ENCODE measurements at places on chromosomes 1 and 21. TPM values are rescaled to one million over a fixed set of nuclear protein-coding genes. Genes with fewer than 3 reads are reported as not detected.

DNA sequence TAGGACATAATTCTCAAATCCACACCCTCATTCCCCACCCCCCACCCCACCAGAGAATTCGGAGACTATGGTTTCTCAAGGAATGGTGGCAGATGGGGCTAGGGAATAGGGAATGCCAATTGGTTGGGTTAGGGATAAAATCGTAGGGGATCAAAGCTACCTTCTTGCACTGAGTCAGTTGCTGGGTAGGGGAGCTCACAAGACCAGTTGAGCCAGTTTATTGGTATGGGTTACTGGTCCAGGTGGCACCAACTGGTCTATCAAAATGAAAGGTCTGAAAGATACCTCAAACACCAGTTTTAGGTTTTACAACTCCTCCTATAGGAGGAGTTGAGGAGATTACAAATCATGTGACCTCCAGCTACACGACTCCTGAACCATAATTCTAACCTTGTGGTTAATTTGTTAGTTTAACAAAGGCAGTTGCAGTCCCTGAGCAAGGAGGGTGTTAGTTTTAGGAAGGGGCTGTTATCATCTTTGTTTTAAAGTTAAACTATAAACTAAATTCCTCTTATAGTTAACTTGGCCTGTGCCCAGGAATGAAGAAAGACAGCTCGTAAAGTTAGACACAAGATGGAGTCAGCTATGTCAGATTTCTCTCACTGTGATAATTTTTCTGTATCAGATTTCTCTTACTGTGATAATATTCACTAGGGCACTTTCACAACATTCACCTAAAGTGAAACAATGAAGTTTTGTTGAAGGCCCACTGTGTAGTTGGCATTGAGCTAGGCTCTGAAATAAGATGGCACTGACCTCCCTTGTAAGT lies 2.5 kb downstream of the SHISAL2A start:
- no peak for DNase-seq

ADCY10 gene
- 0.44 TPM for polyA plus RNA-seq

GRCh38 chr1:58038574-58038973 lies 508.0 kb downstream of the OMA1 start:
- DNase-seq, result no peak

DNA sequence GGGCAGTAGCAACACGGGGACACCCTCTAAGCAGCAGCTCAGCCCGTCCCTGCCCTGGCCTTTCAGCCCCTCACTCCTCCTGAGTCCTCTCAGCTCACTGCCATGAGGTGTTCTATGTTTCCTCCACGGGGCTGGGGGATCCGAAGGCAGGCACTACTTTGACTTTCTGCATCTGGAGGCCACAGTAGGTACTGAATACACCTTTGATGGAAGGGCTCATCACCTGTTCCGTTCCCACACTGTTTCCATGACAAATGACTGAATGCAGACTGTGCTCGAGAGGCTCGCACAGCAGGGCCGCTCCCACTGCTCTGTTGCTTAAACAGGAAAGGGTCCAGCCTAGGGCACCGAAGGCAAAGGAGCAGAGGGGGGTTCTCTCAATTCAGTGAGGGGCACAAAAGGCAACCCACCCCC lies 77.6 kb upstream of the DNAH14 start:
- DNase-seq, result no peak

DNA sequence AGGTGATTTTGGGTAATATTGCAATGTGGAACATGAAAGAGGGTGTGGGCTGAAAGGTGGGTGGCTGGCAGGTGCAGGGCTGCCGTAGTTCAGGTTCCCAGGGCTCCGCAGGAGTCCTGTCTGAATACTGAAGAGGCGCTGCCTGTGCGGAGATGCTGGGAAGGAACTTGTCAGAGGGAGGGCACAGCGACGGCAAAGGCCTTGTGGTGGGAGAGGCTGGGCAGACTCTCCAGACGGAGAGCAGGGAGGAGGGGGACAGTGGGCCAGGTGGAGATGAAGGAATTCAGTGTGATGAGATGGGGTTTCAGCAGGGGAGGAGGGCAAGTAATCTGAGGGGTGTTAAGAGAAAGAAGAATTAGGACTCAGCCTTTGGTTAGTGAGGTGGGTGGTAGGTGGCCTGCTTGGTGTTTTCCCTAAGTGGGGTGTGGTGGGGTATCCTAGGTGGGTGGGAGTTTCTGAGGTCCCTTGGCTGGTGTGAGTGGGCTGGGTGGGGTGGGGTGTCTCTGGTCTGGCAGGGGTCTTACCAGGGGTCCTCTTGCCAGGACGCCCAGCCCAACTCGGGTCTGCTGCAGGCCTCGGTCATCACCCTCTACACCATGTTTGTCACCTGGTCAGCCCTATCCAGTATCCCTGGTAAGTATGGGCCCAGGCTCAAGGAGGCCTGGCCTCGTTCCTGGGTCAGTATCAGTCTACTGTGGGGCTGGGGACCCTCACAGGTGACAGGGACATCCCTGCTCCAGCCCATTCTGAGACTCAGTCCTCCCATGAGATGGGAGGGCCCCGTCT lies 15.6 kb downstream of the SERINC2 start:
- no peak for DNase-seq

- DNase-seq, result no peak
Measured at GRCh38 chr1:177703888-177704446, 265.9 kb downstream of the SEC16B start.

IL20 gene
- not detected for polyA plus RNA-seq

DNA sequence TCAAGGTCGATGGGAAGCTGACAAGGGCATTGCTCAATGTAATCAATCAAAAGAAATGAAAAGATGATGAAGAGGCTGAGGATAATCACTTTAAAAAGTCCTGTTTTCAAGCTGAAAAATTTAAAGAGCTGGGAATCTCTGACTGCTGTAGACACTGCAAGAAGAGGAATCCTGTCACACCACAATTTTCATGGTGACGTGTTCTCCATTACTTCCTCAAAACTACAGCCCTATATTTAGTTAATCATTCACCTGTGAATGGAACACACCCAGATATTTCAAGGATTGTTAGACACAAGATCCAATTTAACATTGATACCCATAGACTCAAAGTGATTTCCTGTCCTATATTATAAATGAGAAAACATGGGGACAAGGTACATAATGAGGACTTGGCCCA lies 1048.3 kb downstream of the AMY1C start:
- DNase-seq, result no peak

OR2T2 gene
- polyA plus RNA-seq, result not detected

FOXJ3 gene
- polyA plus RNA-seq, result 41.4 TPM

MANEAL gene
- 3.7 TPM for polyA plus RNA-seq

DNA sequence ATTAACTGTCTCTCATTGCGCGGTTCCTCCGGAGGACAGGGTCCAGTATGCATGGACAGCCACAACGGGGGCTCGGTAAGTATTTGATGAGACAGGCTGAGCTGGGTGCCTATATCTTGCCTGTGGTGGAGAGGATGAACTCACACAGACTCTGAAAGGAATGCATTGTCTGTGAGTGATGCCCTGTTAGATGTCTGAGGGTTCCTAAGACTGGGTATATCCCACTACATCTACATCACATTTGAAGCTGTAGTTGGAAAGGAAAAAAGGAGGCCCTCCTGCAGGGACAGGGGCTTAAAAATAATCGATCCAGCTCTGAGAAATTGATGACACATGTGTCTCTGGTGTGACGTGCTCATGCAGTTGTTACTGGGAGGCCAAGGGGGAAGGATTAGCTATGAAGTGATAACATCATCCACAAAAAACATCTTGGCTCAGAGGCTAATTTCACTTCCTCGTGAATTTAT lies 1.9 kb downstream of the ADARB1 start:
- no peak for DNase-seq

DNA sequence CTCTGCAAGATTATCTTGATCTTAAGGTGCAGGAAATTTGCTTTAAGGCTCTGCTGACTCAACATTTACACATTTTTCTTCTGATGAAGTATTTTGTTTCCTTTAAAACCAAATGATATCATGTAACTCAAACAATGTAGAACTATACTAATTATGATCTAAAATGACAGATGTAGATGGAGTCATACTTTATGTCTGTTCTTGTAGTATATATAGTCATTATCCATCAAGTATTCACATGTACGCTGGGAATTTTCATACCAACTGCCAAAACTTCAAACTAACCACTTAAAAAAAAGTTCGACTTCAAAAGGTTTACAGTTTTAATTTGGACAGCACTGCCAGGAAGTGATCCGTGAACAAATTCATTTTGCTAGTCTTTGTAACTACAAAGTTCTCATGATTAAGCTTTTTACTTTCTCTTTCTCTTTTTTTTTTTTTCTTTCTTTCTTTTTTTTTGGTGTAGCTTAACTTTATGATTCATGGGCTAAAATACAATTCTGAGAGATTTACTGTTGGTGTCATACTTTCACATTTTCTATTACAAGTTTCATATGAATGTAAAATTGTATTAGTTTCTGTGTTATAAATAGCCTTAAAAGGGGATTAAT lies 509.0 kb upstream of the CXADR start:
- DNase-seq, result no peak

PLPPR5 gene
- polyA plus RNA-seq, result 2.0 TPM

DNA sequence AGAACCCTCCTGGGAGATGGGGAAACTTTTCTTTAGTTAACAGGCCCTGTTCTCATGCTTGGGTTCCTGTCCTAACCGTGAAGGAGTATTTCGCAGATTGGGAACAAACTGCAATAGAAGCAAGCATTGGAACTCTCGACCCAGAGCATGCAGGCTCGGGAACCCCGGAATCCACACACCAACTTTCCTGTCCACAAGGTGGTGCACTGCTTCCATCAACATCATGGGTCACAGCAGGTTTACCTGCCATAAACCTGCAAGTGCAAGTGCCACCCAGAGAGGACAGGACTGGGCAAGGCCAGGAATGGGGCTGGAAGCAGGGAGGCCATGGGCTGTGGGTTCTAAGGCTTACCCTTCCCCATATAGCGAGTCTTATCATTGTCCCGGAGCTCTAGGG lies 6.9 kb downstream of the ENO1 start:
- DNase-seq, result no peak

DNA sequence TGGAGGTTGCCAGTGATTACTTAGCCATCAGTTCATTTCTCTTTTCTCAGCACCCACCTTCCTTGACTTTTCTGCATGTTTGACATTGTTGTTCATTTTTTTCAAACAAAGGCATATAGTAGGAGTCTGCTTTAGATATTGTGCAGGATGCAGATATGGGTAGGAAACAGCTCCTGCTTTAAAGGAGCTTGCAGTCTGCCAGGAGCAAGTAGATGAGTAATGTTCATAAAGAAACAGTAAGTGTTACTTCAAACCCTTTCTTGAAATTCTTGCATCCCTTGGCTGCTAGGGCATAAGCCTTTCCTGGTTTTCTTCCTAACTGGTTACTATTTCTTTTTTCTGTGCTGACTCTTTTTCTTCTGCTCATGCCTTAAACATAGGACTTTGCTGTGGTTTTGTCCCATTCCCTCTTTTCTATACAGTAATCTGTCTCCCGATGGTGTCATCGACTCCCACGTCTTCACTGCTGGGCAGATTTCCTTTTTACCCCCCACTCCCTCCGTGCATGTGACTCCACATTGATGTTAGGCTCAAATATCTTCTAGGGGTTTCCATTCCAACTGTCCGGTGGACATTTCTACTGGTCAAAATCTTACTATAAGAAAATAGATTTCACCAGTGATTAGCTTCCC lies 20.4 kb downstream of the PTGFRN start:
- no peak for DNase-seq

- no peak for DNase-seq
Measured at GRCh38 chr1:54132495-54132894, 20.3 kb downstream of the CDCP2 start.

DNA sequence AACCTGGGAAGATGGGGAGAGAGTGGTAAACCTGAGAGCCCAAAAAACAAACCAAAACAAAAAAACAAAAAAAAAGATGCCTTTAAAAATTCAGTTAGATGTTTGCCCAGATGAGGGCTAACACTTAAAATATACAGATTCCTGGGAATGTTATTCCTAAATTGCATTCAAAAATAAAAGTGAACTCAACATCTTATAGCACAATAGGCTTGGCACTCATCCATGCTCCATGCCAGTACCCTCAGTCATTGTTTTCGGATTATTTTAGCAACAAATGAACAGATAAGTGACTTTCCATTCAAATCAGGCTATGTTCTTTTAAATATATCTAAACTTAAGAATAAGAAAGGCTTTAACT lies 3.7 kb downstream of the ATP1A1 start:
- DNase-seq, result no peak

CLCNKB gene
- 68.8 TPM for polyA plus RNA-seq

DNALI1 gene
- 66.9 TPM for polyA plus RNA-seq

DNA sequence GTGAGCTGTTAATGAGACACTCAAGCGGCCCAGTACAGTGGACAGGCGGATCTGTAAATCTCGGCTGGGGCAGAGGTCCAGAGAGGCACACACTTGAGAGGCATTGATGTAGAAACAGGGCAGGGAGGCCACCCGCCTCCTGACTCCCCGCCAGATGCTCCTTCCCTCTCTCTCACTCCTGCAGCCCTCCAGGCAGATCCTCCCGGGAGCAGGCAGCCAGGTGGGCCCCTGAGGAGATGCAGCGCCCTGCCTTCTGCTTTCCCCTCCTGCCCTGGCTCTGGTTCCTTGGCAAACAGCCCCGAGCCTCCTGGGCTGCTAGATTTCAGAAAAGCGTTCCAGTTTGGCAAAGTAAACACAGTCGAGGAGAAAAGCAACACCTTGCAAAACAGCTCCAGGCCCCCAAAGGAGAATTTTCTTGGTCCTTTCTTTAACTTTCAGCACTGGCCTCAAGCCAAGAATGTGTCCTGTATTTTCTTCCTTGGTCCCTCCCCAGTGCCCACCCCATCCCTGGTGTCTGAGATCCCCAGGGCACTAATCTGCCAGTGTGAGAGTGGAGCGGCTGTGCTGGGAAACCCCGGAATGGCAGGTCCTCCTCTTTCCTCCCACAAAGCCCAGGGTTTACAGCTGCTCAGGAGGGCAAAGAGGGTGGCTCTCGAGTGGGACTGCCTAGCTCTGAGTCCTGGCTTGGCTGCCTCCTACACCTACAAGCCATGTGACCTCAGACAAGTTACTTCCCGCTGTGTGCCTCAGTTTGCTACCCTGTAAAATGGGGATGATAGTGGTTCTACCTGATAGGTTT lies 29.4 kb upstream of the IFNLR1 start:
- DNase-seq, result no peak

DNA sequence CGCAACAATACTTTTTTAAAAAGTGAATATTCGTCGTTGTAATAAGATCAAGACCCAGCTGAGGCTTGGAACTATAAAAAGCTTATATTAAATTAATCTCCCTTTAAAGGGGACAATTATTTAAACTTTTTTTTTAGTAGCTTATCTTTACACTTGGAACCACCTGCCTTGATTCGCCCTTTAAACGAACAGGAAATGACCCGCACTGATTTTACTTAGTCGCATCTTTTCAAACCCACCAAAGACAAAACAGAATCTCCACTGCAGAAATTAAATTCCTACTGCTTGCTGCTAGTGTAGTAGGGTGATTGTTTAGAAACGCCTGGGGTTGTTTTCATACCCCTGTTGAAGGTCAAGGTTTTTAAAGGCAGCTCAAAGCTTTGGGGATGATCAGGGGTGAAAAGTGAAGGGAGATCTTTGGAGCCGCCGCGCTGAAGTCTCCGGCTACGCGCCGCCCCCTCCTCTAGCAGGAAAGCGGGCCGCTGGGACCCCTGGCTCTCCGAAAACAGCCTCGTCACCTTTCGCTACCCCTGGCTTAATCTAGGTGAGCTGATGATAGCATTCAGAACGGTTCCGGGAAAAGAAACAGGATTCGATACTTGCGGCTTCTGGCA lies 163.4 kb downstream of the RUNX1 start:
- no peak for DNase-seq

- DNase-seq, result no peak
Measured at GRCh38 chr1:240309769-240310168, 218.1 kb downstream of the FMN2 start.

AMY1A gene
- not detected for polyA plus RNA-seq

FAM177B gene
- polyA plus RNA-seq, result not detected

SAMSN1 gene
- 5.7 TPM for polyA plus RNA-seq

GRCh38 chr1:29238620-29239002 lies 2.3 kb downstream of the PTPRU start:
- DNase-seq, result no peak
